ENCODE measurements at places on chromosomes 5 and 9. TPM values are rescaled to one million over a fixed set of nuclear protein-coding genes. Genes with fewer than 3 reads are reported as not detected.

ECPAS gene
- 62.7 TPM for total RNA-seq

GADD45G gene
- total RNA-seq, result 294 TPM

SCAI gene
- total RNA-seq, result 5.3 TPM

SLC45A2 gene
- total RNA-seq, result 0.82 TPM

GALNT12 gene
- 2.7 TPM for total RNA-seq

PAPPA gene
- 5.7 TPM for total RNA-seq

ZDHHC11 gene
- 16.2 TPM for total RNA-seq

CCNO gene
- total RNA-seq, result 0.28 TPM

GRCh38 chr5:96648023-96648422, 14.2 kb upstream of the CAST start:
- no peaks in the 10 kb centered on the region for H3K27me3 ChIP-seq
- no peak for DNase-seq
- no peaks in the 10 kb centered on the region for H3K36me3 ChIP-seq
- no peak overlapping the region for H3K27ac ChIP-seq

- no peak overlapping the region for H3K27ac ChIP-seq
- H3K4me3 ChIP-seq, result no peak overlapping the region
- no peaks in the 10 kb centered on the region for H3K4me1 ChIP-seq
- H3K36me3 ChIP-seq, result no peaks in the 10 kb centered on the region
Observed at GRCh38 chr9:81430727-81431126, 258.6 kb downstream of the TLE1 start.

GRCh38 chr5:109519416-109519815, 109.6 kb upstream of the PJA2 start:
- no peaks in the 10 kb centered on the region for H3K36me3 ChIP-seq
- no peak overlapping the region for H3K4me3 ChIP-seq

DNA sequence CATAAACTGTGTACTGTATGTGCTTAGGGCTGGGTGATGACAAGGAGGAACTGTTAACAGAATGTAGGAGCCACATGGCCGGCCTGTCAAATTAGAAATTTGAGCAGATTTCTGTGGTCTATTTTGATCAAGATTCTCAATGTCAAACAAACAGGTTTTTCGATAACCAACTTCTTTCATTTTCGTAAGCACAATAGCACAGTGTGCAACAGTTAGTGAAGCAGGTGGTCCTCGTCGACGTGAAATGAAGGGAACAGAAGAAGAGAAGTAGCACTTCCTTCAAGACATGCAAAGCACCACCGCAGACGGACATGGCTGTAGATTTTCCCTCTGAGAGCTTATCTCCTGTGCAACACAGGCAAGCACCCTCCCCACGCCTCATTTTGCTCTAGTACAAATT, 252.1 kb downstream of the CRB2 start:
- no peak for DNase-seq
- no peak overlapping the region for H3K4me3 ChIP-seq
- H3K27me3 ChIP-seq, result no peaks in the 10 kb centered on the region
- H3K36me3 ChIP-seq, result no peaks in the 10 kb centered on the region

DNA sequence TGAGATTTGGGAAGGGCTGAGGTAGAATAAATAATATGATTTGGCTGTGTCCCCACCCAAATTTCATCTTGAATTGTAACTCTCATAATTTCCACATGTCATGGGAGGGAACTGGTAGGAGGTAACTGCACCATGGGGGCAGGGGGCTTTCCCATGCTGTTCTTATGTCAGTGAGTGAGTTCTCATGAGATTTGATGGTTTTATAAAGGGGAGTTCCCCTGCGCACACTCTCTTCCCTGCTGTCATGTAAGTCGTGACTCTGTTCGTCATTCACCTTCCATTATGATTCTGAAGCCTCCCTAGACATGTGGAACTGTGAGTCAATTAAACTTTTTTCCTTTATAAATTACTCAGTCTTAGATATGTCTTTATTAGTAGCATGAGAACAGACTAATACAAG, 115.5 kb upstream of the STARD4 start:
- no peaks in the 10 kb centered on the region for H3K27me3 ChIP-seq
- no peak for DNase-seq
- H3K4me3 ChIP-seq, result no peak overlapping the region
- H3K4me1 ChIP-seq, result no peaks in the 10 kb centered on the region

DNA sequence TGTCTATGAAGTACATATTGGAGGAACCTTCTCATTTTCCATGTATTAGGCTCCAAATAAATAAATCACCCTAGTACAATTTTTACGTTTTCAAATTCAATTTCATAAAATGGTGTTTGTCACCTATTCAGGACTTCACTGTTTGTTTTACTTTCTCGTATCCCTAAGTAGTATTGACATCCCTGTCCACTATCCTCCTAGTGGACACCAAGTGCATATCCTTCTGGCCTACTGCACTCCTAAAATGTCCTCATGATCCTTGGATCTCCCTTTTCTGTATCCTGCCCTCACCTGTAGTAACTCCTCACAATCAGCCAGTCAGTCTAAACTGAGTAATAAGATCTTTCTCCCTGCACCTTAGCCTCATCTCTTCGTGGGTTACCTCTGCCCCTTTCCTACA, 539.9 kb downstream of the DMRTA1 start:
- no peak overlapping the region for H3K4me3 ChIP-seq
- H3K27me3 ChIP-seq, result no peaks in the 10 kb centered on the region
- H3K36me3 ChIP-seq, result no peaks in the 10 kb centered on the region
- no peak for DNase-seq

GRCh38 chr5:174531782-174532191, 192.6 kb upstream of the MSX2 start:
- no peak overlapping the region for H3K27ac ChIP-seq
- peaks cover 5% of the 10 kb centered on the region for H3K4me1 ChIP-seq
- no peak overlapping the region for H3K4me3 ChIP-seq
- no peaks in the 10 kb centered on the region for H3K36me3 ChIP-seq
- no peaks in the 10 kb centered on the region for H3K27me3 ChIP-seq

GRCh38 chr5:160555971-160556631, 134.4 kb downstream of the PTTG1 start:
- H3K27ac ChIP-seq, result no peak overlapping the region
- no peak for DNase-seq
- H3K4me1 ChIP-seq, result no peaks in the 10 kb centered on the region
- H3K36me3 ChIP-seq, result no peaks in the 10 kb centered on the region

- no peak overlapping the region for H3K27ac ChIP-seq
- H3K27me3 ChIP-seq, result no peaks in the 10 kb centered on the region
- no peak overlapping the region for H3K4me3 ChIP-seq
- no peak for DNase-seq
- H3K4me1 ChIP-seq, result no peaks in the 10 kb centered on the region
Observed at GRCh38 chr9:87237336-87237735, 260.3 kb upstream of the DAPK1 start.

GRCh38 chr5:1186351-1187233, 14.8 kb upstream of the SLC6A19 start:
- no peaks in the 10 kb centered on the region for H3K4me1 ChIP-seq
- no peak for DNase-seq
- no peak overlapping the region for H3K27ac ChIP-seq
- H3K27me3 ChIP-seq, result no peaks in the 10 kb centered on the region
- H3K36me3 ChIP-seq, result no peaks in the 10 kb centered on the region

- DNase-seq, result no peak
- H3K4me1 ChIP-seq, result peaks cover 96% of the 10 kb centered on the region
- peak overlapping the region; percentile 86 for H3K27ac ChIP-seq
- no peaks in the 10 kb centered on the region for H3K27me3 ChIP-seq
Observed at GRCh38 chr5:157543825-157544622, 31.6 kb downstream of the ADAM19 start.

DNA sequence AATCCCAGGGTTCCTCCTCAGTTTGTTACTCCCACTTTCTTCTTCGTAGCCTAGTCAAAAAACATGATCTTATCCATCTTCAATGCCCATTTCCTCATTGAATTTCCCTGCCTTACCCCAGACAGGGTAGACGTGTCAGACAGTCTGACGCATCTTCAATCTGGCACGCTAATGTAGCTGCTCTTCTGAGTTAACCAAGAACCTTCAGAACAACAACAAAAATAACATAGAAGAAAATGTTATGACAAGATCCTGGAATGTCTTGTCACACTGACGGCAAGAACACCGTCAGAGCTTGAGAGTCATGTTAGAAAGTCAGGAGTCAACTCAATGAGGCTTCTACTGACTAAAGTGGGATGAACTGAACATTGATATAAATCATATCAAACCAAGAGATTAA, 122.7 kb upstream of the SPDL1 start:
- no peak overlapping the region for H3K4me3 ChIP-seq
- no peaks in the 10 kb centered on the region for H3K4me1 ChIP-seq
- H3K36me3 ChIP-seq, result no peaks in the 10 kb centered on the region
- H3K27ac ChIP-seq, result no peak overlapping the region
- DNase-seq, result no peak

- H3K4me1 ChIP-seq, result no peaks in the 10 kb centered on the region
- DNase-seq, result no peak
- no peaks in the 10 kb centered on the region for H3K27me3 ChIP-seq
- H3K27ac ChIP-seq, result no peak overlapping the region
- no peaks in the 10 kb centered on the region for H3K36me3 ChIP-seq
Observed at GRCh38 chr9:120191141-120191540, 388.8 kb downstream of the CDK5RAP2 start.

DNA sequence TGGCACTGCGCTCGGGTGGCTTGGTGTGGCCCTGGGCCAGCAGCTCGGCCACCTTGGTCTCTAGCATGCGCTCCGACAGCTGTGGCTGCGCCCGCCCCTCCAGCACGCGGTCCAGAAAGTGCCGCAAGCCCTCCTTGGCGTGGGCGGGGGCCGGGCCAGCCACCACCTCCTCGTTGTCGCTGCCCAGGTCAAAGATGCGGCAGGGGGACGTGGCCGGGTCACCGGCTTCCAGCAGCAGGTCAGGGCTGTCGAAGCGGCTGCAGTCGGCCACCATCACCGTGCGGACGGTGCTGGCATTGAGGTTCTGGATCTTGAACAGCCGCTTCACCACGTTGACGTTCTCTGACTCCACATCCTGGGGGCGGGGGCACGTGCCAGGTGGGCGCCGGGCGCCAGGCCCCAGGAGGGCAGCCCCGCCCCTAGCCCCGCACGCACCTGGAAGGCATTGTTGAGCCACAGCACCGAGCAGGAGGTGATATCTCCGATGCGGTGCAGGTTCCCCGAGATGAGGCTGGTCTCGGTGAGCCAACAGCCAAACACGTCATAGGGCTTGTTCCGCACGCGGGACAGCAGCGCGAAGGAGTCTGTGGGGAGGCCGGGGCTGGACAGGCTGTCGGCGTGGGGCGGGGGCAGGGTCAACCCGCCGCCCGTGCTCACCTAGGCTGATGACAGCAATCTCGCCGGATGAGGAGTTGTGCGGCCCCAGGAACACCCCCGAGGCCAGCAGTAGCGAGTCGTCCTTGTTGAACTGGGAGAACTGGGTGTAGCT, 2.2 kb downstream of the FBXW5 start:
- H3K36me3 ChIP-seq, result peaks cover 41% of the 10 kb centered on the region
- no peaks in the 10 kb centered on the region for H3K4me1 ChIP-seq
- DNase-seq, result no peak
- no peak overlapping the region for H3K4me3 ChIP-seq

DNA sequence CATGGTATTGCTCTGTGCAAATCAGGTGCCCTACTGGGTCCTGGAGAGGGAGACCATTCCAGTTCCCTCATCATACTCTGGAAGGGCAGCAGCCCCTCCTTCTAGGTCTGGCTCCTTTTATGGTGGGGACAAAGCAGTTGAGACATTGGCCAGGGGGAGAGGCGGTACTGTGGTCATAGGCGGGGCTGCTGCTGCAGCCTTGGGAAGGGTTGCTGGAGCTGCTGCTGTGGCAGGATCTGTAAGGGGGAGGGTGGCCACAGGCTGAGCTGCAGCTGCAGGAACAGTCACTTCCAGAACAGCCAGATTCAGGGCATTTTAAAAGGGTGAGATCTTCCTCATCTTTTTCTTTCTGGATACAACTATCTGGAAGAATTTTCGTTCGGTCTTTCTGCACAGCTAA, 233.0 kb upstream of the SGCD start:
- no peak overlapping the region for H3K27ac ChIP-seq
- no peaks in the 10 kb centered on the region for H3K4me1 ChIP-seq

DNA sequence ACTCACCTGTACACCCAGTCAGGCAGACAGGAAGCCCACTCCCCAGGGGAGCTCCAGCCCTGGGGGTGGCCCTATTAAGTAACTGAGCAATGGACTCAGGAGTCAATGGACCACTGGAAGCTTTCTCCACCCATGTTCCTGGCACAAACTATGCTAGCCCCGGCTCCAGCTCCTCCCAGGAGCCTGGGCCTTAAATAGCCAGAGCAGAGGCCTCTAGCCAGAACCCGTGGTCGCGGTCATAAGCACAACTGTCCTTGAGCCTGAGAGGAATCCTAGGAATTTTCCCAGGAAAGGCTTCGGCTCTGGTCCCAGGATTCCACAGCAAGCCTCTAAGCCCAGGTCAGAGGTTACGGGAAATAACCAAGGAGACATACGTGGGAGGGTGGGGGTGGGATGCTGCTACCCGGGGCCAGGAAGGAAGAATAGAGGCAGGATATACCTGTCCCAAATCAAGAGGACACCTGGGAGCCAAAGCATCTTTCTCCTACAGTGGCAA, 5.5 kb downstream of the SEPTIN8 start:
- no peaks in the 10 kb centered on the region for H3K27me3 ChIP-seq
- H3K4me1 ChIP-seq, result peaks cover 83% of the 10 kb centered on the region

DNA sequence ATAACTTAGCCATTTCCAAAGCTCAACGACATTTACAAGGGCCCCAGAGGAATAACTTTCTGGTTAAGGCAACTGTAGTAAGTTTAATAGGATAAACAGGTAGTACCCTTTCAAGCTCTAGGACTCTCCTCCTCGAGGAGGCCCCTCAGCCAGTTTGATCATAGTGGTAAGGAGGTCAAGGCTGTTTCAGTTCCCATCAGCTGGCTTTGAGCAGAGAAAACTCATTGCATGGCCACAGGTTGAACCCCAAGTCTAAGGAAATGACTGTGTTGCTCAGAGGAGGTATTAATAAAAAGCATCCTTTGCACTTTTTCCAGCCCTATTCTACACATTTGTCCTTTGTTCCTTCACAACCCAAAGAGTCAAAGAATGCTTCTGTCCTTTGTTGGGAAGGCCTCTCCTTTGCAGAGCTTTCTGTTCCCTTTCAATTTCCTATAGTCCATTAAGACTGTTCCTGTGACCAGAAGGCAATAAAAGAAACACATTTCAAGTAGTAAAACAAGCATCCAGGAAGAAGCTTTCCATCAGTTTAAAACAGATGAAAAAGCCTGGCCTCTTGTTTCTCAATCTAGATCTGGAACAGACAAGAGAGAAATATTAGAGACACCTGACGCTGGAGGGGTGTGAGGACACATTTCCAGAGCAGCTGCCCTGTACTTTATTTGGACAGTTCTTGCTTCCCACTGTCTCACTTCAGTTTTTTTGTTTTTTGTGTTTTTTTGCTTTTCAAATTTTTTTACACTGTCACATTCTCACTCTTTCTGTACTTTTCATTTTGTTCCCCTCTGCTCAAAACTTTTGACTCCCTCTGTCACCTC, 54.1 kb downstream of the PRRC1 start:
- H3K4me3 ChIP-seq, result no peak overlapping the region
- H3K27me3 ChIP-seq, result no peaks in the 10 kb centered on the region
- H3K36me3 ChIP-seq, result no peaks in the 10 kb centered on the region
- H3K27ac ChIP-seq, result no peak overlapping the region
- DNase-seq, result no peak
- H3K4me1 ChIP-seq, result no peaks in the 10 kb centered on the region

- H3K4me1 ChIP-seq, result no peaks in the 10 kb centered on the region
- no peak overlapping the region for H3K4me3 ChIP-seq
- DNase-seq, result no peak
- H3K27ac ChIP-seq, result no peak overlapping the region
- H3K27me3 ChIP-seq, result no peaks in the 10 kb centered on the region
Observed at GRCh38 chr9:86337469-86338108, 16.6 kb downstream of the TUT7 start.

GRCh38 chr9:124795881-124796431, 19.0 kb downstream of the OLFML2A start:
- H3K27me3 ChIP-seq, result no peaks in the 10 kb centered on the region
- no peak for DNase-seq
- no peak overlapping the region for H3K4me3 ChIP-seq

GRCh38 chr9:135757356-135757755, 55.4 kb downstream of the KCNT1 start:
- DNase-seq, result no peak
- H3K36me3 ChIP-seq, result no peaks in the 10 kb centered on the region
- no peaks in the 10 kb centered on the region for H3K4me1 ChIP-seq
